ENCODE measurements at places on chromosomes 12 and 14.

DNA sequence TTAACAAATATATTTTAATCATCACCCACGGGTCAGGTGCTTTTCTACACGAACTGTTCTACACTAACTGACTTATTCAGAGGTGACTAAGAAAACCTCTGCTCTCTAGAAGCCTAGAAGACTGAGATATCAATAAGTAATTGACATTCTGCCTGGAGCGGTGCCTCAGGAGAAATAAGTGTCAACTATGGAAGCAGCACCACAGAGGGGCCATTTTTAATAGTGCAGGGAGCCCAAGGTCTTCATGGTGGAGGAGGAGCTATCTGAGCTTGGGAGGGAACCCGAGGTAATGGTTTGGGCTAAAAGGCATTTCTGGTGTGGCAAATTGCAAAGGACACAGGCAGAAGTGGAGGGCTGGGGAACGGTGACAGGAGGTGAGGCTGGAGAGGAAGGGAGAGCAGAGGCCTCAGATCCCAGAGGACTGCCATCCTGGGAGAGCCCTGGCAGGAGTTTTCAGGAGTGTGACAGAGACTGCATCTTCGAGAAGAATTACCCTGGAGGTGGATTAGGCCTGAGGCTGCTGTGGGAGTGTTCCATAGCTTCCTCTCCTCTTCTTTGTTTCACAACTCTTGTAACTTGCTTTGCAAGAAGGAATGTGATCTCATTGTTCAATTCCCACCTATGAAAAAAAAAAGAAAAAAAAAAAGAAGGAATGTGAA, 123.1 kb downstream of the NPAS3 start:
- DNase-seq, result no peak

DNA sequence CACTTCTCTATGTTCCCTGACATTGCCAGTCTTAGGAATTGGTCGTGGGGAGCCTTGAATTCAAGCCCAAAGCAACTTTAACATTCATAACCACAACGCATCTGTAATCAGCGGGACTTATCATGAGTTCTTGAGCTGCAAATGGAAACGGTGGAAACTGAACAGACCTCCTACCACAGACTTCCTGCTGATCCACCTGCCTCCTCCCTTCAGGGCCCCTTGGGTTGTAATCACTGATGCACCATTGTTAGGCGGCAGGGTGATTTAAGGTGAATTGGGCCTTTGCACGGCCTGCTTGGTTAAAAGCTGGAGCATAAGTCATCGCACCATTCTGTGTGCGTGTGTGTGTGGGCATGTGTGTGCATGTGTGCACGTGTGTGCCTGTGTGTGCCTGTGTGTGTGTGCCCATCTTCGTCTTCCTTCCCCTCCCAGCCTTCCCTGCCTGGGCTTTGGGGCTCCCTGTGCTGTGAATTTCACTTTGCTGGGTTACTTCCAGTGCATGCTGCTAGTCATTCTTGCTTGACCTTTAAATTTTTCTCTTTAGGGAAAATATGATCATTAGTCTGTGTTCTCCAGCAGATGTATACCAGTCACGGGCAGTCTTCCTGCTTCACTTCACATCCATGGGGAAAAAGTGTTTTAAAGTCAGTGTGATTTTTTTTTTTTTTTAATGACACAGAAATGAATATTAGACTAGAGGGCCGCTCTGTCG, 29.1 kb downstream of the CHST11 start:
- DNase-seq, result no peak

DNA sequence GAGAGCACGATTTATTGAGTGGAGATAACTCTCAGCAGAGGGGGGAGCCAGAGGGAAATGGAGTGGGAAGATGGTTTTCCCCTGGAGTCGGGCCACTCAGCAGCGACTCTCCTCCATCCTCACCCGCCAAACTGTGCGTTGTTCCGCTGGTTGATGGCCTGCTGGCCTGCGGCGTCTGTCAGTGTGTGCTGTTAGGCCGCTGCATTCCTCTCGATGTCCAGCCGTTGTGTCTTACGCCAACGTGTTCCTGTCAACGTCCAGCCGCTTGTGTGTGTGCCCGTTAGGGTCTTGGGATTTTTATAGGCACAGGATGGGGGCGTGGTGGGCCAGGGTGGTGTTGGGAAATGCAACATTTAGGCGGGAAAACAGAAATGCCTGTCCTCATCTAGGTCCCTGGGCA, 69.2 kb downstream of the PTPRQ start:
- no peak for DNase-seq

DNA sequence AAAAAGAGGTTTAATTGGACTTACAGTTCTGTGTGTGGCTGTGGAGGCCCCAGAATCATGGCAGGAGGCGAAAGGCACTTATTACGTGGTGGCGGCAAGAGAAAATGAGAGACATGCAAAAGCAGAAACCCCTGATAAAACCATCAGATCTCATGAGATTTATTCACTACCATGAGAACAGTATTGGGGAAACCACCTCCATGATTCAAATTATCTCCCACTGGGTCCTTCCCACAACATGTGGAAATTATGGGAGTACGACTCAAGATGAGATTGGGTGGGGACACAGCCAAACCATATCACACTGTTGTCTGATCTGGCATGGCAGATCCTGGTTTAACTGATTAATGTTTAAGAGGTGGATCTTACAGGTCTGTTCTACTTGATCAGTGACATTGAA, 5.6 kb downstream of the DDX47 start:
- no peak for DNase-seq

DNA sequence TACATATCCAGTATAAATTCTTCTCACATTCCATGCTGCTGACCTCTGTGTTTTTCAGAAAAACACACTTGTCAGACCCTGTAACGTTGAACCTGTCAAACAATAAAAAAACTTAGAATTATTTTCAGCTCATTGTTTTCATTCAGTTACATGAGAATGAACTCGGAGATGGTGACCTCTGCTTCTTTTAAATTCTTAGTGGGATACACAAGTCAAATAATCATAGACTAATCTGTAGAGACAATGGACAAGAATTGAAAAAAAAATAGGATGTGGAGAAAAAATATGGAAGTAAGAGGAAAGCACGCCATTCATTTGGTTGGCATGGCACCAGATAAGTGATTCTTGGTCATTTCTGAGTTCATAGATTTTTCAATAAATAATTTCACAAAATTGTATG, 7.2 kb downstream of the CD69 start:
- no peak for DNase-seq

DNA sequence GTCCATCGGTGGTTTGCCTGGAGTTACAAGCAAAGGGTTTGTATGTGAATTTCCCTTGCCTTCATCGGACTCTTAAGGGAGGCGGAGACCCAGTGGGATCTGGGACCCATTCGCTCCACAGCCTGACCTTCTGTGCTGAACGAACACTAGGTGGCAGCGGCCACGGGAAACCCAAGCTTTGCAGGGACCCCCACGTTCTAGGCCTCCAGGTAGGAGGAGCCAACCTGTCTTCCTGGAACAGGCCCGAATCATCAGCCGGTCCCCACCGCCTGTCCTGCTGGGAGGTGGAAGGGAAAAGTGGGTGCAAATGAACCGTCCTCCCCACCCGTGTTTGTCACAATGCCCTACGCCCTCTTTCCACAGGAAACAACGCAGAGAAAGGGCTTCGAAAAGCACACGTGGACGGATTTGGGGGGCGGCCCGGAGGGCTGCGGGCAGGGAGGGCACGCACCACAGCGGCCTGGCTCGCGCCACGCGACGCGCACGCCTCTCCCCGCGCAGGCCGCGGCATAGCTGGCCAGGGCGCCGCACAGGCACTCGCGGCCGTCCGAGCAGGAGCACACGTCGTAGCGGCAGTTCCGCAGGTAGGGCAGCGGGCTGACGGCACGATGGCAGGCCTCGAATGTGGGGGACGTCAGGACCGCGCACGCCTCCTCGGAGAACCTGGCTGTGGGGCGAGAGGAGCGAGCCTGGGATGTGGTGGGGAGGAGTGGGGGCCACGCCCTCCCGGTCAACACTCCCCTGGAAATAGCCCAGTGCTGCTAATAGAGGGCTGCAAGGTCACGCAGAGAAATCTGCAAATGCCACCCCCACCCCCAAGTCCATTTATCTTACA, 67.8 kb downstream of the VWF start:
- DNase-seq, result no peak

DNA sequence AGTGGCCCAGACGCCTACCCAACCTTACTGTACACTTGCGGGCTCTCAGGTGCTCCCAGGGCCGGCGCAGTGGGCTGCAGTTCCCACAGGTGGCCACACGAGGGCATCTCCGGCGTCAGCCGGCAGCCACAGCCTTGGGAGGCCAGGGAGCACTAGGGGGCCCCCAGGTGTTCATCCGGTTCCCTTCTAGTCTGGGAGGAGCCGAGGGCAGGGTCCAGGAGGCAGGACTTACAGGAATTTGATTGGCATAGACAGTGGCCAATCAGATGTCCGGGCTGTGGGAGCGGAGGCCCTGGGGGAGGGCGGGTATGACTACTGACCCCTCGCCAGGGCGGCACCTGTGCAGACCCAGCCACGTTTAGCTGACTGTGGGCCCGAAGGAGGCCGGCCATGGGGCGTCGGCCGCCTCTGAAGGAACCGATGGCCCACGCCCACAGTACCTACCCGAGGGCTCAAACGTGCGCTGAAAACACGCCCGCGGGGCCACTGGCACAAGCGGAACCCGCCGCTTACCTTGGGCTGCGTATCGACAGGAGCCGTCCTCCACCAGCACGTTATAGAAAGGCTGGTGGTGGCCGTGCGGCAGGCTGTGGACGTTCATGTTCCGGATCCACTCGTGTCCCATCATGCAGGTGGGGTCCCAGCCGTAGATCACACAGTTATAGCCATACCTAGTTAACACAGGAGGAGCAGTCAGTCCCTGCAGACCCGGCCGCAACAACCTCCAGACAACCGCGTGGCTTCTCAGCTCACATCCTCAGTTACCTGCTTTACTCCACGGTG, 34.8 kb downstream of the FBXO21 start:
- DNase-seq, result no peak
